Endothelial cell of umbilical vein (primary cell): ENCODE measurements at places on chromosomes 2 and 18.
A peak's percentile ranks its signal among the peaks of the same experiment; 100 is the strongest.

DNA sequence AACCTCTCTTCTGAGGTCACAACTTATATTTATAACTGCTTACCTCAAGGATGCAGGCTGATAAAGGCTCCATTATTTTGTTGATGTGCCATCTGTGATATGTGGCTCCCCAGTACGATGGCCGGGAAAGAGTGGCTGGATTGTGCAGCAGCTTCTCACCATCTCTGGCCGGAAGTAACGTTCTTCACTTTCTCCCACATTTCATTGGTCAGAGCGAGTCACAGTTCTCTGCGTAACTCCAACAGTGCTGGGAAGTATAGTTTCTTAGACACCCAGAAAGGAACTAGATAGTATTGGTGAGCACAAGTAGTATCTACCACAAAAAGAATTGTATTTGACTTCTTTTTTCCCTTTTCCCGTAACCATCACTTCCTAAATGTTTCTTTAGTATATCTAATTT, 28.7 kb downstream of the ZSWIM2 start:
- DNase-seq = no peak

DNA sequence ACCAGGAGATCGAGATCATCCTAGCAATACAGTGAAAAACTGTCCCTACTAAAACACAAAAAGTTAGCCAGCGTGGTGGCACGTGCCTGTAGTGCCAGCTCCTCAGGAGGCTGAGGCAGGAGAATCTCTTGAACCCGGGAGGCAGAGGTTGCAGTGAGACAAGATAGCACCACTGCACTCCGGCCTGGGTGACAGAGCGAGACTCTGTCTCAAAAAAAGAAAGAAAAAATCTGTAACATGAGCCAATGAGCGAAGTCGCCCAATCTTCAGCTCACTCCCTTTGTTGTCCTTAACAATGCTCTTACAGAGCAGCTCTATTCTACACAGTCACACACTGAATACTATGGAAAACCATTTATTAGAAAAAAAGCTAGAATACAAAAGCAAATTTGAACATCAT, 22.0 kb downstream of the FAM98A start:
- no peak for DNase-seq

- no peak for DNase-seq
Observed at GRCh38 chr18:48806551-48807261, 144.1 kb downstream of the SMAD7 start.

DNA sequence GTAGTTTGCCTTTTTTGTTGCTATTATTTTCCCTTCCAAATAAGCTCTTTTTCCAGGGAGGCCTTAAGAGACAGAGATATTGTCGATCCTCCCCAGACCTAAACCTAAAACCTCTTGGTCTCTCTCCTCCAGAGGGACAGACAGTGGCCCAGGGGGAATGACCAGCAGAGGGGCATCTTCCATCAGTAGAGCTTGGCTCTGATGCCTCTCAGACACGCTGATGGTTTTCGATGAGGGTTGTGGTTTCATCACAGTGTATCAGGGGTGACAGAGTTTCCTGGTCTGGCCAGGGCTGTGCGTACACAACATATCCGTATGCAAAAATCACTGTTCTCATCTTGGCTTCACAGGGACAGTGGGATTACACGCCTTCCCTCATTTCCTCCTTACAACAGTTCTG, 68.6 kb downstream of the GATA6 start:
- DNase-seq = no peak

GRCh38 chr2:215748446-215748845, 264.9 kb downstream of the MREG start:
- DNase-seq = no peak

GRCh38 chr18:3486512-3486911, 36.5 kb downstream of the TGIF1 start:
- no peak for DNase-seq

DNA sequence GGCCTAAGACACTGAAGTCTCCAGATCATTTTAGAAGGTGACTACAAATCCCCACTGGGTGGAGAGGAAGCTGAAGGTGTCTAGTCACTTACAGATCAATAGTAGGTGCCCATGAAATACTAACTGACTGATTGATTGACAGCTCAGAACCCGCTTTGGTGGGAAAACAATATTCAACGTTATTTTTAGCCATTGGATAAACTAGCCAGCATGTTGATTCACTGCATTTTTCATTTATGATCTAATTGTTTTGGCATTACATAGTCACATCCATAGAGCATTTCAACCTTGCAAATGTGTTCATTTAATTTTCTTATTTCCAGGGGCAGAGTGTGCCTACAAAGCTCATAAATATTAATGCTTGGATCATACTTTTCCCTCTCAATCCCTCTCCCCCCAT, 162.3 kb downstream of the MREG start:
- DNase-seq = peak; percentile 92

GRCh38 chr2:47217277-47217676, 62.2 kb upstream of the STPG4 start:
- DNase-seq = no peak

- DNase-seq = no peak
Observed at GRCh38 chr2:233098618-233099017, 38.5 kb downstream of the INPP5D start.

- peak; percentile 74 for DNase-seq
Observed at GRCh38 chr2:145751629-145752028, 1231.7 kb upstream of the ZEB2 start.

GRCh38 chr18:1559563-1559962, 654.9 kb downstream of the ADCYAP1 start:
- DNase-seq = no peak

DNA sequence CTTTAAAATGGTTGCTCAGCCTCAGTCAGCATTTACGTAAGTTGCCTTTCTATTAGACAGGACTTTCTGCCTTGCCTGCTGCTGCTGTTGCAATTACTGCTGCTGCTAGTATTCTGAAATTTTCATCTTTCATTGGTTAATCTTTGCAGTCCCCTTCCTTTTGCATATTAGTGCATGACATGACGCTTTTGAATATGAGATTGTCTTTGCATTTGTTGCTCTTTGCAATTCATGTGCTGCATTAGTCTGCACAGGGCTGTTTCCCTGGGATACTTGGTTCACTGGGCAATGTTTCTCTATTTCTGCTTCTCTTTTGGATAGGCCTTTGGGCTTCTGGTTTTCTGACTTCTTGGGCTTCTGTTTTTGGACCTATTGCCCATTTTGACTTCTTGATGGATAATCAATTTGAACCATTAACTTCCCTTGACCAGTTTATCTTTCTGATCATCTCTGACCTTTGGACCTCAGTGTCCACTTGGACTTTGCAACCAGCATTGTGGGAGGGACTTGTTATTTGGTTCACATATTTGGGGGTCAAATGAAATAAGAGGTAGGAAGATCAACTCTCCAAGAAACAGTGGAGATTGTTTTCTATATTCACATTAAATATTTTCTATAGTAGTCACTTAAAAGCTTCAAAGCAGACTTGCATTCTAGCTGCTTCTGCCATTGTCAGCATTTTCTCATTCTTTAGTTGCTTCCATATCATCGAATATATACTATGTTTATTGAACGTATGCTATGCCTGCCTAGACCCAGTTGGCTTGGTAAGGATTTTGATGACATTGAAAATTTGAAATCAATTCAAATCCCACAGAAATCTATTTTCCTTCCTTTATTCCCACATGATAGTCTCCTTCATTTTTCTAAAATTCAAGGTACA, 12.5 kb upstream of the BUB1 start:
- DNase-seq = no peak

GRCh38 chr2:8376603-8377410, 305.0 kb upstream of the ID2 start:
- DNase-seq = no peak

DNA sequence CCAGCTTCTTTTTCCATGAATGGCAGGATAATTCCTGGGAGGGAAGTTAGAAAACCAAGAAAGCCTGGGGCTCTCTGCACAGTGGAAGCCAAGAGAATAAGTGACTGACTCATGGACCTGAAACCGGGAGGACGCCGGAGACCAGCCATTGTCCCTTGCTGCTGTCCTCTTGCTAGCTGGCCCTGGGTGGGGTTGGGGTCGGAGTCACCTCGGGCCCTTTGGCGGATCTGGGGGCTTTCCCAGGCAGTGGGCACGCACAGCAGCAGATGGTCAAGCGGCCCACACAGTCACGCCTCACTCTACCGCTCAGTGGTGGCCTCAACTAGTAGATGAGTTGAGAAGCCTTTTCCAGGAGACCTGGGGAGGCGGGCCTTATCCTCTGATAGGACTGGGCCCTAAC, 15.6 kb downstream of the EFHD1 start:
- DNase-seq = no peak

DNA sequence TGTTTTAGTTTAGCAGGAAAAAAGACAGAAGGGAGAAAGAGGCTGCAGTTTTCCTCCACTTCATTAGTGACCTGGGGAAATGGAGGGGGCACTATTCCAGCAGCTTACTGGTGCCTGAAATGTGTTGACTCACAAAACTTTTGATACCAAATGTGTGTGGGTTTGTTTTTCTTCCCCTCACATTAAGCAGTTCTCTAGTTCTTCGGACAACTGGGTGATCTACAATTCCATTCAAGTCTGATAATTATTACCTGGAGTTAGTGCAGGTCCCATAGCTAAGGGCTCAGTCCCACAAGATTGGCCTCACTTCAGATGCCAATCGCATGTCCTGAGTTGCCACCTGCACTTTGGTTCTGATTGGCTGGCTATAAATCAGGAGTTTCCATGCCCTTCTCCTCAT, 28.4 kb downstream of the PMAIP1 start:
- DNase-seq = no peak

DNA sequence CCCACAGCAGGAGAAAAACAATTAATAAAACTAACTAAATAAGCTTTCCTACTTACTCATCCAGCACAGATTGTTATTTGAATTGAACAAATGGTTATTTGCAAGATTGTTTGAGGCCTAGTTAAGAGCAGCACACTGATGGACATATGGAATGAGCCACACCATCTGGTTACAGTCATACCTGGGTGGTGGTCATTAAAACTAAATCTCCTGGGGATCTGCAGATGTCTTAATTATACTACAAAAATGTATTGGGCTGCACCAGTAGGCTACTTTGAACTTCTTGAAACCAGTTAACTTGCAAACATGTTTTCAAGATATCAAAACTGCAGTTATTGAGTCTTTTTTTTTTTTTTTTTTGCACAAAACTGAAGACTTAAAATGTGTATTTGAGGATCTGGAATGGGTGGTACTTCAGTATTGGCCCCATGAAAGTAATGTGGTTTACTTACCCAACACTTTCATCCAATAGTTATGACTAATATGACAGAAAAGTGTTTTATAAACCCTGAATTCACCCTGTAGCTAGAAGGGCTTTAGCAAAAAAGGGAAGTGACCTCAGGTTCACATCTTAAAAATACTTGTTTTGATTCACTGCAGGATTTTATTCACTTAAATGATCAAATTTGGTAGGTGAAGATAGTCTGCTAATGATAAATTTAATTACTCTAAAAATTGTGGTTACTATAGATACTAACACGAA, 10.8 kb downstream of the AGFG1 start:
- DNase-seq = no peak

GRCh38 chr2:216736326-216736725, 41.0 kb upstream of the IGFBP5 start:
- no peak for DNase-seq

DNA sequence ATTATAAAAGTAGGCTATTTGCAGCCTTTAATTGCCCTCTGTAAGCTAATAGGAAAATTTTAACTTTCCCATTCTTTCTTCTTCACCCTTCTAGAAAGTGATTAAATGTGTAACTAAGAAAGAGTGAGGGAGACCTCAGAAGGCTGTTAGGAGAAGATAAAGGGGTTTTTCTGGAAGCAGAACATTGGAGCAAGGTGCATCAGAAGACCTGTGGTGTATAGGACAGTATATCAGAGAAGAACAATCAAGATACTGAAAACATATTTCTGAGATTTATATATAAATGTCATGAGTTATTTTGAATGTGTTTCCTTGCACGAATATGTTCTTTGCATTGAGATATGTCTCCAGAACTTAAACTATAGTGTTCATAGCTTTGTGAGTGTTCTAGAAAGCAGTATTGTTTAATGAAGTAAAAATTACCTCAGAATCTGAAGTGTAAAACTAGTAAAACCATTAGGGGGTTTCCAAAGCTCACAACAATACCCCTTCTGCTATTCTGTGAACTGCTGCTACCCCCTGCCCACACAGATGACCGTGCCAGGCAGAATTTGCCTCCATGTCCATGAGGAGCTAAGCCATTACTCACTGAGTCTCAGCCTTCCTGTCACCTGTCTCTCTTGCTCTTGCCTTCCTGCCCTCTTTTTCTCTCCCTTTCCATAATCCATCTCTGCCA, 537.9 kb downstream of the EPHA4 start:
- DNase-seq = no peak

DNA sequence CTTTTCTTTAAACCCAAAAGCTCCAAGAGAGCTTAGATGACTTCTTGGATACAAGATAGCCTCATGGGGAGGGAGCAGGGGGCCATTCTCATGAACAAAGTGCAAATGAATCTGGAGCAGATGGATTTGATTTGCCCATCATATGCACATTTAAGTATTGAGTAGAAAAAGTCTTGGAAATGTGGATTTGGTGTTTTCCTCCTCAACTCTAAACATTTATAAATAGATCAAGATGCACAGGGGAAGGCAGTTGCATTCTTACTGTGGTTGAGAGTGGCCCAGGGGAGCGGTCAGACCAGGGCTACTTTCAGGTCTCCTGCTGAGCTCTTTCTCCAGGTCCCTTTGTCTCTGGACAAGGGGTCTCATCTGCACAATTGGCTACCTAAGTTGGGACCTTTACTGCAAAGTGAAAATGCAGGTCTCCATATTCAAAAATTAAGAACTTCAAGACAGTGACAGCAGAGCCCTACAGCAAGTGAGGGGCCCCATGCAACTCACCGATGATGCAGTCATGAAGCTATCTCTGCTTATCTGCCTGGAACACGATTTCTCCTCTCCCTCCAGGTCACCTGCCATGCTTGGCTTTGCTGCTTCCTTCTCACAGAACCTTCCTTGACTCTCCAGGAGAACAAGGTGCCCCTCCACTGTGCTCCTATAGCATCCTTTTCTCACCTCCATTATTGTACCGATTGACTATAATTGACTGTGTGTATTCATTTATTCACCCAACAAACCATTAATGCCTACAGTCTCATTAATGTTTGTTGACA, 145.4 kb downstream of the LPIN1 start:
- no peak for DNase-seq

DNA sequence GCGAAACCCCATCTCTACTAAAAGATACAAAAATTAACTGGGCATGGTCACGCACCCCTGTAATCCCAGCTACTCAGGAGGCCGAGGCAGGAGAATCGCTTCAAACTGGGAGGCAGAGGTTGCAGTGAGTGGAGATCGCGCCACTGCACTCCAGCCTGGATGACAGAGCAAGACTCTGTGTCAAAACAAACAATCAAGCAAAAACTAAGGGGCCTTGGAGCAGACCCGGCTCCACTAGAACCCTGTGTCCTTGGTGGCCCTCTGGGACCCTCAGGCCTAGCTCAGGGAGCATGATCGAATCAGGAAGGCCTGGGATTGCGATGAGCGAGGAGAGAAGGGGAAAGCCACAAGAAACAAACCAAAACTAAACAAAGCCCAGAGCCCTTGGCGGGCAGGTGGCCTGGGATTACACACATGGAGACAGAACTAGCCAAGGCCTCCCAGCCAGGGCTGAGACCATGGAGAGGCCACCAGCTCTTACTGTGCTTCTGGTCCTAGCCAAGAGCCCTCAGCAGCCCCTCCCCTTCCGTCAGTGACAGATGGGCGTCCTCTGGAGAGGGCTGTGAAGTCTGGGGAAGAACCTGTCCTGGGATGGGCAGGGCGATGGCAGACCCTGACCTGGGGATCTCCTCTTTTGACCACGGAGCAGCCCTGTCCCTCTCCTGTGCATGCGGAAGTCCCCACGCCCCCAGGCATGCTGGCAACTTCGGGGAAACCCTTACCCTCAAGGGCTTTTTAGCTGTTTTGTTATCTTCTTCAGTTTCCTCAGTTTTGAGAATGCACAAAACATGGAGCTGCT, 27.4 kb upstream of the CATIP start:
- no peak for DNase-seq

- DNase-seq = peak; percentile 57
Observed at GRCh38 chr18:5600378-5601071, 56.7 kb upstream of the EPB41L3 start.
